Activated T-helper 1 cell treated with anti-CD3 and anti-CD28 coated beads, Interleukin-12 subunit alpha, Interleukin-12 subunit beta, Interleukin-2, Interleukin-4 antibody, amounts not matched to agents 30 ng/mL and 10 ng/mL and 1 ng/mL, durations not matched to agents 14 hours and 24 hours and 36 hours (primary cell): ENCODE measurements at places on chromosomes 5 and 9. TPM values are rescaled to one million over a fixed set of nuclear protein-coding genes. Genes with fewer than 3 reads are reported as not detected.

DNA sequence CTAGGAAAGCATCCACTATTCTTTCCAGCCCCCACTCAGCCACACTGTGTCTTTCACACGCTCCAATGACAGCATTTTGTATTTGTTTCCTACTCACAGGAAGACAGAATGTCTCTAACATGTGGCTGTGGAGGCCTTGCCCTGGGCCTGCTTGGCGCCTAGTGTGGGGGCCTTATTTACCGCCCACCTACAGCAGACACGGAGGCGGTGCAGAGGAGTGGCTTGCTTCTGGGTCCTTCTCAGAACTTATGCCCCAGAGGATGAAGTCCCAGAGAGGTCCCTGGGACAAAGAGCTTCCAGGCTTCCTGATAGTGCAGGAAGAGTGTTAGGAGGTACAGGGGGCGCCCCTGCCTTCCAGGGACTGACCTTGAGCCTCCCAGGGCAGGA is 8.5 kb upstream of the MRNIP start:
- DNase-seq: no peak
- no peaks in the 10 kb centered on the region for H3K4me1 ChIP-seq
- peak overlapping the region; percentile 61 for H3K27ac ChIP-seq
- H3K36me3 ChIP-seq: peaks cover 19% of the 10 kb centered on the region

- H3K27ac ChIP-seq: no peak overlapping the region
- no peaks in the 10 kb centered on the region for H3K27me3 ChIP-seq
- no peaks in the 10 kb centered on the region for H3K36me3 ChIP-seq
- no peak overlapping the region for H3K4me3 ChIP-seq
Observed at GRCh38 chr5:179417696-179418095, 72.4 kb upstream of the ADAMTS2 start.

GRCh38 chr5:149450199-149450598 is 71.1 kb upstream of the IL17B start:
- no peak overlapping the region for H3K27ac ChIP-seq
- H3K36me3 ChIP-seq: no peaks in the 10 kb centered on the region
- H3K4me3 ChIP-seq: no peak overlapping the region
- no peaks in the 10 kb centered on the region for H3K27me3 ChIP-seq
- H3K4me1 ChIP-seq: no peaks in the 10 kb centered on the region
- DNase-seq: no peak

- H3K36me3 ChIP-seq: no peaks in the 10 kb centered on the region
- no peak for DNase-seq
- no peak overlapping the region for H3K27ac ChIP-seq
- H3K4me3 ChIP-seq: no peak overlapping the region
- no peaks in the 10 kb centered on the region for H3K4me1 ChIP-seq
Observed at GRCh38 chr5:4295663-4296339, 700.2 kb downstream of the IRX1 start.

The SHC3 gene
- total RNA-seq: not detected in 2 replicates

The CTSL gene
- 1.5 and 2.5 TPM in 2 replicates for total RNA-seq

The SMC2 gene
- total RNA-seq: 51.9 and 52.5 TPM in 2 replicates

DNA sequence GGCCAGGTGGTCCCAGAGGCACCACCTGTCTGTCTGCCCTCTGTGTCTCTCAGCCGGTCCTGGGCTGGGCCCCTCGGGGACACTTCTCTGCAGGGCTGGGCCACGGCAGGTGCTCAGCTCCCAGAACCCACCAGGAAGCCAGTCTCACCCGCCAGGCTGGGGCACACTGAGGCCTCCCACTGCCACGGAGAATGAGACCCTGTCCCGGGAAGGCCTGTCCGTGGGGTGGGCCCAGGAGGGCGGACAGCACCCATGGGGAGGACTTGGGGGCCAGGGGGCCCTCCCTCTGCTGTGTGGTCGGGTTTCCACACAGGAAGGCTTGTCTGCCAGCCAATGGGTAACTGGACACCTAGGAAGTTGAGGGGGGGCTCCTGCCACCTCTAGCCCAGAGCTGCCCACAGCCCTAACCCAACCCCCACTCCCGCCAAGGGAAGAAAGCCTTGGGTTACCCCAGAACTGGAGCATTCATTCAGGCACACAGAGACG is 4.1 kb upstream of the TUBB4B start:
- H3K27ac ChIP-seq: no peak overlapping the region
- no peak overlapping the region for H3K4me3 ChIP-seq
- no peaks in the 10 kb centered on the region for H3K4me1 ChIP-seq
- H3K27me3 ChIP-seq: peaks cover 5% of the 10 kb centered on the region
- no peak for DNase-seq

DNA sequence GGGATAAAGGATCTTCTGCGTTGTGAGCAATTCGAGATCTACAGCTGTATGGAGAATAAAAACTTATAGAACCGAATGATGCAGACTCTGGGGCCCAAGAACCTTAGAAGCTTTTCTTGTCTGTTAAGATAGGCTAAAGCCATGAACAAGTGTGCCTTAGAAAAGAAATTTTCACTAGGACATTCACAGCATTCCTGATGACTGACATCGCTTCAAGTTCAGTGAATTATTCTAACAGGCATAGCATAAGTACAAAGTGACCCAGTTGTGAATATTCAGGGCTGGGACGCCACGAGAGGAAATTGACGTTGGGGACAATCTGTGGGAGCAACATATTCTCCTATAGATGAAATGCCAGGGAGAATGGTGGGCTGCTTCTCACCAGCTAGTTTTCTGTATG is 32.0 kb upstream of the PANK3 start:
- no peak for DNase-seq
- no peak overlapping the region for H3K4me3 ChIP-seq
- no peaks in the 10 kb centered on the region for H3K27me3 ChIP-seq
- H3K4me1 ChIP-seq: peaks cover 14% of the 10 kb centered on the region
- no peaks in the 10 kb centered on the region for H3K36me3 ChIP-seq

The CA9 gene
- total RNA-seq: 0.44 TPM in 1 of 2 replicates, not detected in the other

The GRM6 gene
- total RNA-seq: not detected in 2 replicates

DNA sequence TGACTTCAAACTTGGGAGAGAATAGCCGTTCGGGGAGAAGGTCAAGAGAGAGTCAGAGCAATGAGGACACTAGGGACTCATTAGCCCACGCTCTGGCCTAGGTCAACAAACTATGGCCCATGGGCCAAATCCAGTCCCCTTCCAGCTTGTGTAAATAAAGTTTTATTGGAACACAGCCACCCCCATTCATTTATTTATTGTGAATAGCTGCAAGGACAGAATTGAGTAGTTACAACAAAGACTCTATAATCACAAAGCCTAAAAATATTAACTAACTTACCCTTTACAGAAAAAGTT is 33.1 kb upstream of the TRIM32 start:
- DNase-seq: no peak
- no peaks in the 10 kb centered on the region for H3K4me1 ChIP-seq
- no peak overlapping the region for H3K27ac ChIP-seq

GRCh38 chr9:1434052-1434767 is 384.1 kb downstream of the DMRT2 start:
- H3K27ac ChIP-seq: no peak overlapping the region
- H3K4me1 ChIP-seq: no peaks in the 10 kb centered on the region

GRCh38 chr5:15483351-15484097 is 16.5 kb upstream of the FBXL7 start:
- no peak overlapping the region for H3K4me3 ChIP-seq
- H3K27ac ChIP-seq: no peak overlapping the region
- no peaks in the 10 kb centered on the region for H3K4me1 ChIP-seq
- DNase-seq: no peak
- no peaks in the 10 kb centered on the region for H3K36me3 ChIP-seq

The RNF224 gene
- total RNA-seq: 0.29 TPM in 1 of 2 replicates, not detected in the other

The PCDHB14 gene
- total RNA-seq: not detected in 2 replicates

GRCh38 chr5:144144956-144145751 is 25.3 kb downstream of the YIPF5 start:
- H3K4me1 ChIP-seq: peaks cover 7% of the 10 kb centered on the region
- H3K27ac ChIP-seq: no peak overlapping the region
- no peak overlapping the region for H3K4me3 ChIP-seq
- DNase-seq: no peak
- no peaks in the 10 kb centered on the region for H3K36me3 ChIP-seq

The GFM2 gene
- total RNA-seq: 32.4 and 35.5 TPM in 2 replicates

DNA sequence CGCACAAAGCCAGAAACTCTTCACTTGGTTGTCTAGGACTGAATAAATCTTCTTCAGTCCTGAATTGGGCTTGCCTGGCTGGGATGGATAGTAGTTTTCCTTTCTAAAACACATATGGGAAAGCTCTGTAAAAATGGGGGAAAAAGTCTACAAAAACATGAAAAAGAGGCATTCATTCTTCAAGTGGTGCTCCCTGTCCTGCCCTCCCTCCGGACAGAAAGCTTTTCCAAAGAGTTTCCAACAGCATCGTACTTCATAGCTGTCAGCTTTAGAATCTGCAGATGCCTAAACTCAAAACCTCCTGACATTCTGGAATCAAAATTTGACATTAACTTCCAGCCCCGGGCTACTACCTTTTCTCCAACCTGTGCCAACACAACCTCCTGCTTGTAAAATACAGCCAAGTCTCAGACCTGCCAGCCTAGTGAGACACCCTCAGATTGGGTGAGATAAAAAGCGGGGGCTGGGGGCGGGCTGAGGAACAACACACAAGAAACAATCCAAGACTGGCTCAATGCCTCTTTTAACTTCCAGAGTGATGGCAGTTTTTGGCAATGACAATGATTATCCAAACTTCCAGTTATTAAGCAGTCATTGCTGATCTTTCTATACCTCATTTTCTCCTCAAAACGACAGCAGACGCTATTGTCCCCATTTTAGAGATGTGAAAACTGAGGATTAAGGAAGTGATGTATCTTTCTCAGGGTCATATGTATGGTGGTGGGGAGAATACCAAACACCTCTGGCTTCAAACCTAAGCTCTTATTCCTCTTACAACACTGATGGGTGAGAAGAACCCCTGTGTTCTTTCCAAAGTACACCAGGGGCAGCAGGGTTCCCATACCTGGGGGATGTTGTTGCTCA is 1.3 kb downstream of the TNC start:
- H3K4me3 ChIP-seq: no peak overlapping the region
- H3K36me3 ChIP-seq: no peaks in the 10 kb centered on the region
- peaks cover 9% of the 10 kb centered on the region for H3K4me1 ChIP-seq
- H3K27me3 ChIP-seq: peaks cover 68% of the 10 kb centered on the region

GRCh38 chr5:137712139-137712667 is 23.7 kb downstream of the KLHL3 start:
- no peaks in the 10 kb centered on the region for H3K4me1 ChIP-seq
- H3K27ac ChIP-seq: no peak overlapping the region
- H3K36me3 ChIP-seq: peaks cover 4% of the 10 kb centered on the region
- H3K27me3 ChIP-seq: peaks cover 2% of the 10 kb centered on the region

GRCh38 chr9:87599901-87600610 is 102.4 kb downstream of the DAPK1 start:
- H3K4me3 ChIP-seq: no peak overlapping the region
- no peaks in the 10 kb centered on the region for H3K36me3 ChIP-seq
- peaks cover 11% of the 10 kb centered on the region for H3K27me3 ChIP-seq
- no peaks in the 10 kb centered on the region for H3K4me1 ChIP-seq
- H3K27ac ChIP-seq: no peak overlapping the region
- no peak for DNase-seq

DNA sequence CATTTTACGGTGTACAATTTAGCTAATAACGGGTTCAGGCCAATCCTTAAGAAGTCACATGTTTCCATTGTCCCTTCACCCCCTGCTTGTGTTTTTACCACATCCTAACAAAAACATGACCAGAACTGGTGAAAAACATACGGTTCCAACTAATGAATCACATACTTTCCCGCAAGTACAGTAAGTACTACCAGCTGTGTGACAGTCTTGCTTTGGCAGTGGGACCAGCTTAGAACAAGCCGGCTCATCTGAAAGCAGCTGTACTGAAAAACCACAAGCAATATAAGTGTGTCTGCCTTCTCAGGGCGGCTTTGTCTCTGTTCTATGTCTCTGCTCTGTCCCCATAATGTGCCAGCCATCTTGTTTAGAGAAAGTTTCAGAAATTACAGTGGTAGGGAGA is 242.5 kb downstream of the BNC2 start:
- no peak overlapping the region for H3K27ac ChIP-seq
- no peaks in the 10 kb centered on the region for H3K4me1 ChIP-seq
- no peaks in the 10 kb centered on the region for H3K36me3 ChIP-seq
- no peaks in the 10 kb centered on the region for H3K27me3 ChIP-seq
- DNase-seq: no peak

DNA sequence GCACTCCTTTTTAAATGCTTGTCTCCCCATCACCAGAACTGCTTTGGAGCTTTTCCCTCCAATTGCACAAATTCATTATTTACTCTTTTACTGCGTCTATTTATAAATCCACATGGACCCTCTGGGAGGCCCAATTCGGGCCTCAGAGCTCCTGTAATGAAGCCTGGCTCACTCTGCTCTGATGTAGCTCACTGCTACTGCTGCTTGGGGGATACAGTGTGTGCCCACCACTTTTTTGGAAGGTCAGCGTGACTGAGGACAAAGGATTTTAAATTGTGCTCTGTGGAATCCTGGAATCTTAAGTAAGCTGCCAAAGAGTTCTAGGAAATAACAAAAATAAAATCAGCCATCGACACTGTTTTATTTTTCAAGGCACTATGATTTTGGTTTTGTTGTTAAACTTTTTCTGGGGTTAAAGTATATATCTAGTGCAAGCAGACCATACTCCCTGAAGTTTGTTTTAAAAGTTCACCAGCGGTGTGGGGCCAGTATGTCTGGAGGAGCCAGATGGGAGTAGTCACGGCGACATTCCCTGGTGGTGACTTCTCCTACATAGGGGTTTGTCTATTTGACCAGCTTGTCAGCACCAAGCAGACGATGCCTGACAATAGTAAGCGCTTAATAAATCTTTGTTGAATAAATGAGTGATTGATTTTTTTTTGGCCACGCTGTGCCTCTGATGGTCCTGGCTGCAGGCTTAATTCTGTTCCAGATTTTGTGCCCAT is 142.8 kb downstream of the TMEM38B start:
- H3K36me3 ChIP-seq: no peaks in the 10 kb centered on the region
- peaks cover 5% of the 10 kb centered on the region for H3K27me3 ChIP-seq
- no peak overlapping the region for H3K27ac ChIP-seq
- H3K4me3 ChIP-seq: no peak overlapping the region

DNA sequence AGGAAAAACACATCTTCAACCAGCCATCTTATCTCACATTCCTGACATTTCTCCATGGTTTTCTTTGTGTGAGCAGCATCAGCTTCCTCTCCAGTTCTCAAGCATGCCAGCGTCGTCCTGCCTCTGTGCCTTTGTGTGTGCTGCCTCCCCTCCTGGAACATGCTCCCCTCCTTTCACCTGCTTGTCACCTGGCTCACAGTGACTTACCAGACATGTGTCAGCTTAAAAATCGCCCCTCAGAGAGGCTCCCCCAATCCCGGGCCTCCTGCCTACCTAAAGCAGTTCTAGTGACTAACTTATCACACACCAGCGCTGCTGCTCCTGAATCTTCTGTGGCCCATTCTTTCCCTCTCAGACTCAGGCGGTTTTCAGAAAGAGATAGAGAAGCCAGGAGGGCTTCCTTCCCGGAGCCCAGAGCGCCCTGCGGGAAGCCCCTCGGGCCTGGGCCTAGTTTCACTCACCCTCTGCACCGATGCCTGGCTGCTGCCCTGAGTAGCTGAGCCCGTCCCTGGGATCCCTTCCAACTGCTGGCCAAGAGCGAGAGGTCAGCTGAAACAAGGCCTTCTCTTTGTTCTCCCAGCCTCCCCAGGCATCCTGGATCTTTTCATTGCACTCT is 51.1 kb upstream of the MVB12B start:
- no peak overlapping the region for H3K27ac ChIP-seq
- no peak overlapping the region for H3K4me3 ChIP-seq
- H3K36me3 ChIP-seq: no peaks in the 10 kb centered on the region
- peaks cover 23% of the 10 kb centered on the region for H3K27me3 ChIP-seq
- DNase-seq: no peak
- no peaks in the 10 kb centered on the region for H3K4me1 ChIP-seq

The PRRT1B gene
- not detected in 2 replicates for total RNA-seq

The GRIN3A gene
- total RNA-seq: not detected in 2 replicates

- no peaks in the 10 kb centered on the region for H3K36me3 ChIP-seq
- no peak overlapping the region for H3K4me3 ChIP-seq
- no peaks in the 10 kb centered on the region for H3K27me3 ChIP-seq
- DNase-seq: no peak
- no peak overlapping the region for H3K27ac ChIP-seq
Observed at GRCh38 chr5:42518595-42519221, 95.5 kb downstream of the GHR start.
